Kasumi-1 (cell line): ENCODE measurements at places on chromosomes 16 and 17.

GRCh38 chr17:47837401-47838039 is 3.6 kb downstream of the SCRN2 start:
- no peak for DNase-seq

GRCh38 chr17:72466199-72466598 is 345.4 kb downstream of the SOX9 start:
- no peak for DNase-seq

DNA sequence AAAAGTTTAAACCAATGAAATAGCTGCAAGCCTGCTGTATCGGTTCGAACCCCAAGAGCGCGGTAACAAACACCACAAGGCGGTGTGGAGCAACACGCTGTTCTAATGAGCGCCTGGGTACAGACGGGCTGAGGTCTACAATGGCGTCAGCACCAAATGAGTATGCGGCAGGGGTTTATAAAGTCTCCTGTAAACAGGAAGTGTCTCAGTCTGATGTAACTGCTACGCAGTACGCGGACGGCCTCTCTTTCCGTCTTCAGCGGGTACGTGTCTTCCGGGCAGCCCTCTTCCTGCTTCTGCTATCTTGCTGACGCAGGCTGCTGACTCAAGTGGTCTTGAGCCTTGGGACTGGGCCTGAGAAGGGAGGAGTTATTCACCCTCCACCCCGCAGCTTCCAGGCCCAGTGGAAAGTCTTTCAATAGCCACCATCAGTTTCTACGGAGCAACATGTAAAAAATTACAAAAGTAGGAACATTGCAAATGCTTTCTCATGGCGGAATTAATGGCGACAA is 40.5 kb upstream of the KCNJ2 start:
- no peak for DNase-seq

- DNase-seq, result no peak
Measured at GRCh38 chr17:67203818-67204217, 41.2 kb downstream of the HELZ start.

DNA sequence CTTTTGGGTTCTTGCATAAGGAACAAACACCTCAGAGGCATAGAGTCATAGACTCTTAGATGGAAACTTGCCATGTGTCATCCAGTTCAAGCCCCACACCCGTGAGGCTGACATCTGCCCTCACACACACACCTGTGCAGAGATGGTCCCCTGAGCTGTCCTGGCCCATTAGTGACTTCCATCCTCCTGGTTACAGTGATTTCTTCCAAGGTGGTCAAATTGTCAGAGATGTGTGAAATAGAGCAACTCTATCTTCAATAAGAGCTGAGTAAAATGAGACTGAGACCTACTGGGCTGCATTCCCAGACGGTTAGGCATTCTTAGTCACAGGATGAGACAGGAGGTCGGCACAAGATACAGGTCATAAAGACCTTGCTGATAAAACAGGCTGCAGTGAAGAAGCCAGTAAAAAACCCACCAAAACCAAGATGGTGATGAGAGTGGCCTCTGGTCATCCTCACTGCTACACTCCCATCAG is 342.2 kb upstream of the TNRC6C start:
- DNase-seq, result no peak

DNA sequence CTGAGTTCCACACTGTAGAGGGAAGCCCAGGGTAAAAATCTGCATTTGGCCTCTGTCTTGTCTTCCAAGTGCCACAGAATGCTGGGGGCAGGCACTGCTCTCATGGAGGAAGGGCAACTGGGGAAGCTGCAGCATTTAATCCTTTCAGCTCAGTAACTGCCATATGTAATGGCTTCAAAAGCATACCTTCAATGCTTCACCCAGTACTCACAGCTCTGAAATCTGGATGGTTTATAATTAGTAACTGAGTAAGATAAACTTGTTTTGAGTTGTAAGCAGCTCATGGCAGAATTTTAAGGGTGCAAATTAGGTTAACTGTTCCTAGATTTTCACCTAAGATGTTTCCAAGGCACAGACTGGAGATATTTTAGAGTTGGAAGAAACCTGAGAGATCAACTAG is 24.5 kb downstream of the PMP22 start:
- DNase-seq, result no peak
